ENCODE measurements at places on chromosomes 1 and 21.

- no peak for DNase-seq
Measured at GRCh38 chr1:38186566-38186965, 140.0 kb upstream of the POU3F1 start.

- no peak for DNase-seq
Measured at GRCh38 chr1:43901196-43901961, 32.2 kb upstream of the ARTN start.

DNA sequence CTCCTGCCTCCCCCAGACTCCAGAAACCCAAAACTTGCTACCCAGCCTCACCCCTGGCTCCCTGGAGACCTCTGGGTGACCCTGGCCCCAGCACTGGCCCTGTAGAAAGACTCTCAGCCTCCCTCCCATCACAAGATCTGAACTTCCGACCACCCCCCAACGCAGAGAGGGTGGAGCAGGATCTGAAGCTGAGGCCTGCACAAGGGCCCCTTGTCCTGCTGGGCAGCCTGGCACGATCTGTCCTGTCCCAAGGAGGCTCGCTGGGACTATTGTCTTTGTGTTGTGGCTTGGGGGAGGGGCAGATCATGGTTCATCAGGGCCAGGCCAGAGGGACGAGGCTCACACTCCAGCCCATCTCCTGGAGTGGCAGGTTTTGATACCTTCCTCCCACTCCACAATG, 20.0 kb downstream of the PHLDA3 start:
- no peak for DNase-seq

GRCh38 chr1:31752258-31752657, 11.9 kb downstream of the ADGRB2 start:
- no peak for DNase-seq

DNA sequence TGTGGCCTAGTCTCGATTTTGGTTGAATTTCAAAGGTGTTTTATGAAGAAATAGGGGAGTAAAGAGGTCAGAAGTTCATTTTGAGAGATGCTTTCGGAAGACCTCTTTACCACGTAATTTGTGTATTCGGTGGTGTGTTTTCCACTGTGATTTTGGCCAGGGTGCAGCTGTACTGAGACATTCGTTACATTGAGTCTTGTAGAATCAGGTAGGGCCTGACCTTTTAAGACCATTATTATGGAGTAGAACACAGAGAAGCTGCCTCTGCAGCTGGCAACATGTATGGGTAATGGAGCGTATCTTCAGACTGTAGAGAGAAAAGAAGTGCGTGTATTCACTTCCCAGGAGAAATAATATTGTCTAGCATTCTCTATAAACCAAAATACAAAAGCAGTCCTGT, 326.5 kb downstream of the PDE4B start:
- no peak for DNase-seq

DNA sequence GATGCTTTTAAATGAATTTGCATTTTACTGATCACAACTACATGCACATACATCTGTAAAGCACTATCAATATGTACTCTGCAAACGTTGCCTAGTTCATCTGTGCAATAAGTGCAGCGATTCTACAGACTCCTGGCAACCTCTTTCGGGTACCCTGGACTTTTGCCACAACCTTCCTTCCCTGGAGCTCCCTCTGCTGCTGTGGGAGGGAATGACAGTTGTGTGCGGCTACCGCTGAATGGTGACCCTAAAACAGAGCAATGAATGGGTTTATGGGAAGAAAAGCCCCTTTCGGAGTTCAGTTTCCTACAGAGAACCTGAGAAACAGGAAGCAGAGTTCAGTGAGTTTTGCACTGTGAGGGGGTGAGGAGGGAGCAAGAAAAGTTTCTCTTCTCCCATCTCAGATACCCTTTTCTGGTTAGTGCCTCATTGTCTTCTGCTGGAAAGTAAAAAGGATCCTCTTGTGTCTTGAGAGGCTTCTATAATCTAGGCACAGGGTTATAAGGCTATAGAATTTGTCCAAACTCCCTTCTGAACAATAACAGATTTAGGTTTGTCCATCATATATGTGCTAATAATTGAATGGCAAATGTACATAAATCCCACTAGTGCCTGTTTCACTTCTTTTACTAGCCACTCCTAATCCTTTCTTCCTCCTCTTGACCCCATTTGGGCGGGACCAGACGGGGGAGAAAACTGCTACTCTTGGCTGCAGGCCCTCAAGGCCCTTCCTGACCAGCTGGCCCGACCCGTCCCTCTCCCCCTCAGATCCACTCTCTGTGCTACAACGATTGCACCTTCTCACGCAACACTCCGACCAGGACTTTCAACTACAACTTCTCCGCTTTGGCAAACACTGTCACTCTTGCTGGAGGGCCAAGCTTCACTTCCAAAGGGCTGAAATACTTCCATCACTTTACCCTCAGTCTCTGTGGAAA, 19.8 kb upstream of the SARS1 start:
- DNase-seq = no peak

- DNase-seq = peak; percentile 42
Measured at GRCh38 chr1:209038316-209038715, 545.2 kb upstream of the CAMK1G start.

DNA sequence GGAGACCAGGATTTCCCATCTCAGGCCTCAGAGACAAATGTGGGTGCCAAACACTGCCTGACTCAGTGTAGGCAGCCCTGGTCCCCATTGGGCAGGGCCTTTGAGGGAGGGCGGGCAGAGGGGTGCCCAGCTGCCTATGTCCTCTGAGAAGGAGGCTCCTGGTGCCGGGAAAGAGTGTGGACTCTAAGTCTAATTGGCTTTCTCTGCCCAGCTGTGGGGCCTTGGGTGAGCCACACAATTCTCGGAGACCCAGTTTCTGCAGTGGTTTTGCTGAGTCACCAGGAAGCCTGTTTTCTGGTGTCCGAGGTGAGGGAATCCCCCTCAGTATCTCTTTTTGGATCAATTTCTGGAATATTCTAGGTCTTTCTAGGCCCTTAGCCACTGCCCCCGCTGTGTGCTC, 35.3 kb upstream of the ACTL8 start:
- peak; percentile 28 for DNase-seq

DNA sequence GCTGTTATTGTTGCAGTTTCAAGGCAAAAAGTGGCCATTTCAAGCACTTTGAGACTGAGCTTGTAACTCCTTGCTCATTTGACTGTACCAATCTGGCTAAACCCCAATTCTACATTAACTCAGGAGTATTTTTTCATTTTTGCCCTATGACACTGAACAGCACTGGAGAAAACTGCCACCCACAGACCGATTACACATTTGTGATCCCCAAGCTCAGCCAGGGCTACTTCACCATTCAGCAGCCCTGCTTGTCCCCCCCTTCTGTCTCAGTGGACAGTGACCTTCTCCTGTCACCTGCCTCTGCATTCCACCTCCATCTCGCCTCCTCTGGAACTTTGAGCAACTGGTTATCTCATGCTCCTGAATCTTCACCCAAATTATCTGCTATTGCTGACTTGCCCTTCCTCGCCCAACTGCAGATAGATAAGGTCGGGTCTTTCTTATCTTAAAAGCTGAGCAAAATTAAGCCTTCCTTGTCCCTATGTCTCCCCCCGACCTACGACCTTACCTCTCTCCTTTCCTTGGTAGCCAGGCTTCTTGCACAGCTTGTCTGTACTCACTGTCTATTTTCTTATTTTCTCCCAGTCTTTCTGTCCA, 25.3 kb downstream of the SPATA46 start:
- DNase-seq = no peak

GRCh38 chr1:219331424-219331823, 157.7 kb downstream of the LYPLAL1 start:
- no peak for DNase-seq

GRCh38 chr1:218945050-218945449, 228.6 kb upstream of the LYPLAL1 start:
- peak; percentile 75 for DNase-seq

- no peak for DNase-seq
Measured at GRCh38 chr1:9059891-9060744, 9.3 kb downstream of the SLC2A5 start.

DNA sequence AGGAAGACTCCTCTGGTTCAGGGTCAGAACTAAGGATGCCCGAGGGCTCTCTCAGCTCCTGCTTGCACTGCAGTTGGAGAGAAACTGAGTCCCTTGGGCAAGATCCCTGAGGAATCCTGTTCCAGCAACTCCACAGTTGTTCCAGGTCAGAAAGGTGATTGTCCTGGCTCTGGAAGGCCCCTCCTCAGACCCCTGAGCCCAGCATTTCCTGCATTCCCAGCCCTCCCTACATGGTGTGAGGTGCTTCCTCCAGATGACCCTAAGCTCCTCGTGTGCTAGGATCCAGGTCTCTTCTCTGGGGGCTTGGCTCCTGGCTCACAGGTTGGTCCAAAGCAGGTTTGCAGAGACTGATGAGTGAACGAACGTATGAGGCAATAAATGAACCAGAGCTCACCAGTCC, 11.5 kb downstream of the LDLRAD1 start:
- DNase-seq = no peak

- no peak for DNase-seq
Measured at GRCh38 chr1:22303816-22304215, 147.8 kb upstream of the ZBTB40 start.

DNA sequence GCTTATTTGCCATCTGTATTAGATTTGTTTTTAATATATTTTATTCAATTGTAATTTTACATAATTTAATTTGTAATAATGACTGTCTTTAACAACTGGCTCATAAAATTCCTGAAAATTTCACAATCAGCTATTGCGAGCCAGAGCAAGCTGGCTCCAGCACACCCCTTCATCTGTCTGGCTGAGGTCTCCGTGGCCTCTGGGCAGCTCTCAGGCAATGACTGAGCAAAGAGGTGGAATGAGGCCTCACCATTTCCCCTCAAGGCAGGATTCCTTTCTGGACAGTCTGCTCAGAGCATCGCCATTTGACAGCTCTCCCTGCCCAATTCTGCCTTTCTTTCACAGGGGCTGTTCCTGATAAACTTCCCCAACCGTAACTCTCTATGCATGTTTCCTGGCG, 5.8 kb upstream of the KANK4 start:
- peak; percentile 94 for DNase-seq

- no peak for DNase-seq
Measured at GRCh38 chr1:57532299-57532698, 108.4 kb upstream of the DAB1 start.

GRCh38 chr21:24729568-24729967, 877.7 kb downstream of the MRPL39 start:
- no peak for DNase-seq

- peak; percentile 42 for DNase-seq
Measured at GRCh38 chr1:101520302-101520701, 283.5 kb downstream of the S1PR1 start.

GRCh38 chr1:85229574-85230097, 28.8 kb upstream of the SYDE2 start:
- DNase-seq = no peak

GRCh38 chr21:35651196-35651595, 409.1 kb downstream of the SETD4 start:
- DNase-seq = no peak

- DNase-seq = no peak
Measured at GRCh38 chr1:31650161-31651088, 5.7 kb upstream of the PEF1 start.

GRCh38 chr1:1236945-1237873, 5.2 kb downstream of the B3GALT6 start:
- DNase-seq = no peak

DNA sequence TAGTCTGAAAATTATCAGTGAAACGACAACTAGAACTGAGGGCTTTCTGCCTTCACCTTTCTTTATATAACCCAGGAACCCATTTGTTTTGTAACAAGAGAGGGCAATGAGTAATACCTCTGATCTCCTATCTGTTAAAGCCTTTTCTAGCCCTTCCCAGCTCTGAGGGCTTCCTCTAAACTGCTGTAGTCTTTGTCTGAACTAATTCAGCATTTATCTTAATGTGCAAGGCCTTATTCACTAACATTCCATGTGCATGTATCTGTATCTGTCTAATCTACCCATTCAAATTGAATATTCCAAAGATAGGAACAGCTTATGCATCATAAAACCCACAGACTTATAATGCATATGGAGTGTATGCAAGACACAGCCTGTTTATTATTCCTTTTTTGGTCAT, 167.1 kb downstream of the LYPLAL1 start:
- peak; percentile 44 for DNase-seq

GRCh38 chr1:55669293-55669692, 454.1 kb upstream of the USP24 start:
- DNase-seq = no peak

DNA sequence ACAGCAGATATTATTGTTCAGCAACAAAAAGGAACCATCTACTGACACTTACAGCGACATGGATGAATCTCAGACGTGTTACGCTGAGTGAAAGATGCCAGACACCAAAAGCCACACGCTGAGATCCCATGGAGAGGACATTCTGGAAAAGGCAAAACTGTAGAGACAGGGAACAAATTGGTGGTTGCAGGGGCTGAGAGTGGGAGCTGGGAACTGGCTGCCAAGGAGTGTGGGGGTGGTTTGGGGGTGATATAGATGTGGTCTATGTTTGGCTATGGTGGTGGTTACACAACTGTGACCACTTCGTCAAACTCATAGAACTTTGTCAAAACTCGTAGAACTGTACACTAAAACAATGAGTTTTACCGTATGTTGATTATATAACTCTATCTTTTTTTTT, 57.7 kb downstream of the RIPK4 start:
- no peak for DNase-seq

DNA sequence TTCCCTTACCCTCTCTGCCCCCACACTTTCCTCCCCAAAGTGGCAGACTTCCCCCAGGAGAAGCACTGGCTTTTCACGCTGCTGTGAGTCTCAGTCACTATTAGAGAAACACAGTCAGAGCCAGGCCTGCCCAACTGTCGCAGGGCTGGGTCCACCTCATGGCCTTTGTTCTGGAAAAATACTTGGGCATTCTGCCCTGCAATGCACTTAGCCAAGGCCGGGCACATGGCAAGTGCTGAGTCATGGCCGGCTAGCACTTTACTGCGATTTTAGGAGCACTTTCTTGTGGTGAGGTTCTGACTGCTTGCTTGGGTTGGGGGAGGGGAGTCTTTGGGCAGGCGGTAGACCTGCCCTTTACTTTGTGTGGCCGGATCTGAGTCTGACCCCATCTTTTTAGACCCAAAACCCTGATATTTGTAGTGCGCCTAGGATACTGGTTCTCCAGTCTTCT, 7.7 kb downstream of the EPHX1 start:
- DNase-seq = peak; percentile 75

DNA sequence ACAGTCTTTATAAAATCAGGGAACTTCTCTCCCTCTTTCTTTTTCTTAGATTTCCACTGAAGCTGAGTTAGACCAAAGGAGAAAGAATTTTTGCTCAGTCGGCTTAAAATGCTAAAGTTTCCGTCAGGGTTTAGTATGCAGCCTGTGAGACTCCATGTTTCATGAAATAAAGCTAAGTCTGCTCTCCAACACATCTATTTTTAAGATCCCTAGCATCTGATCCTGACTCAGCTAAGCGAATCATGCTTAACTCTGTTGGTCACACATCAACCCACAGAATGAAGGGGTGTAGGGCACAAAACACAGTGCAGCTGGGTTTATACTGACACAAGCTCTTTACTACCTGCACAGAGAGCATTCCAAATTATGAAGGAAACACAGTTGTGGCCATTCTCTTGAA, 102.4 kb upstream of the ZNF281 start:
- DNase-seq = peak; percentile 66

GRCh38 chr1:108055387-108055786, 90.4 kb upstream of the VAV3 start:
- no peak for DNase-seq
